ENCODE measurements at places on chromosomes 3 and 15.

GRCh38 chr15:29064290-29064689 is 178.5 kb downstream of the APBA2 start:
- no peak for DNase-seq

- DNase-seq, result no peak
These were observed 21.8 kb downstream of the ATRIP start for GRCh38 chr3:48468329-48468731.

GRCh38 chr3:64903006-64903405 is 215.2 kb upstream of the ADAMTS9 start:
- no peak for DNase-seq

- DNase-seq, result no peak
These were observed 894.3 kb downstream of the OTOL1 start for GRCh38 chr3:162390891-162391290.

GRCh38 chr15:90344662-90345061 is 7.4 kb upstream of the ZNF774 start:
- DNase-seq, result no peak

DNA sequence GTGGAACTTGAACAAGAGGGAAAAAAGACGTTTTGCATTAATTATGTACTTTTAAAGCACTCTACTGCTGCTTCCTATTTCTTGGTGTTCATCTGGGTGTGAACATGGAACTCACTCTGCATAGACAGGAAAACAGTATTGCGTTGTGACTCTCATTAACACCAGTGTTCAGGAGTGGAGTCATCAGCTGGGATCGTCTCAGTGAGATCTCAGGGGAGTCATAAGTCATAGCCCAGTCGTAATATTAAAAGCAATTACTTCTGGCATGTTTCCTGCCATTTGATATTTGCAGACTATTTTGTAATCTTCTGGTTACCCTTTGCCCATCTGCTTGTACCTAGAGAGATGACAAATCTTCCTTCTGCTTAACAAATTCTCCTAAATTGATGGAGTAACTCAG is 462.0 kb upstream of the ATP11B start:
- DNase-seq, result no peak

DNA sequence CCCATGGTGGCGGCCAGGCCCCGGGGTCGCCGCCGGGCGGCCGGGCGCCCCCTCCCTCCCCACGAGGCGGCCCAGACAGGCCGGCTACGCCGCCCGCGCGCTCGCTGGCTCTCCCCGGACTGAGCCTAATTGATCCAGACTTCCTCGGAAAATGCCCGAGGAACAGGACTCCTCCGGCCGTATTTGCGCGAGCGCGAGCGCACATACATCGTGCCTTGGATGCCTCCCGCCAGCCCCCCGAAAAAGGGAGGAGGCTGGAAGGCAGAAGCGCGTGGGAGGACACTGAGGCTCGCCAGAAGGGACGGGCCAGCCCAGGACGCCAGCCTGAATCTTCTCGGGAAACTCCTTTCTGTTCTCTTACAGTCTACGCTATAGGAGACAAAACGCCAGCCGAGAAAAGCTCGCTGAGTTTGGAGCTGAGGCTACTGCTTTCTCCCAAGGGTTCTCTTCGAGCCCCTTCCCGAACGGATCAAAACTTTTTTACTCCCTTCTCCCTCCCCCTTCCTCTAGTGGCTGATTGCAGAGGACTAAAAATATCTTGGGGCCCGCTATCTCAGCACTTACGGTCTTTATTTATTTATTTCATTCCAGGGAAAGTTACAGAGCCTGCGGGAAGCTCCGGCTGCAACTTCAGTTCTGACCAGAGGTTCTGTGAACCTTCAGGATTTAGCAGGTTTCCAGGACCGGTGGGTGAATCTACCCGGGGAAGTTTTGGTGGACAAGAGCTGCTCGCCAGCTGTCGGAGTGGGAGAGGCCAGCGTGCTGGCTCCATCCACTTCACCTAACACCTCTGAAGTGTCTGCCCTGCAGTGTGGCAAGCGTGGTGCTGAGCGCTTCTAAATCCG is at the start of gene PDZRN3:
Gene PDZRN3, minus strand, starts transcription at position 121 of the 845 bp plus-strand sequence.
- no peak for DNase-seq

DNA sequence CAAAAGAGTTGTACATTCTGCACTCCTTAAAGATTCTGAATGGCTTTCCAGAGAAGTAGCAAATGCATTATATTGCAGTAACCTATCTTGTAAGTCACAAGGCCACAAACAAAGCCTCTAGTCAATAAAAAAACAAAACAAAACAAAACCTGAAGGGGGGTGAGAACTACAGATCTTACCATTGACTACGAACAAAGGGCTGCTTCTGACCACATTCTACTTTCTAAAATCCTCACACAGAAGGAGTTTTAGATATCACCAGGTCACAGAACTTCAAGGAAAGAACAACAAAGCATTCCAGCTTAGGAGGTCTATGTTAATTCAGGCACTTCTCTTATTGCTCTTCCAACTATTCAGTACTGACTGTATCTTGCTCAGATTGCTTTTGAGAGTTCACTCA is 343.0 kb downstream of the ZBTB20 start:
- DNase-seq, result no peak
